ENCODE measurements at places on chromosomes 2 and 18.
A peak's percentile ranks its signal among the peaks of the same experiment; 100 is the strongest.

- DNase-seq: no peak
Measured at GRCh38 chr2:45130736-45131135, 121.5 kb upstream of the SIX2 start.

GRCh38 chr2:29106980-29107388 is 8.2 kb upstream of the CLIP4 start:
- no peak for DNase-seq

- DNase-seq: no peak
Measured at GRCh38 chr2:98896416-98896815, 39.6 kb downstream of the CRACDL start.

- no peak for DNase-seq
Measured at GRCh38 chr2:231715499-231715837, 7.1 kb downstream of the PTMA start.

DNA sequence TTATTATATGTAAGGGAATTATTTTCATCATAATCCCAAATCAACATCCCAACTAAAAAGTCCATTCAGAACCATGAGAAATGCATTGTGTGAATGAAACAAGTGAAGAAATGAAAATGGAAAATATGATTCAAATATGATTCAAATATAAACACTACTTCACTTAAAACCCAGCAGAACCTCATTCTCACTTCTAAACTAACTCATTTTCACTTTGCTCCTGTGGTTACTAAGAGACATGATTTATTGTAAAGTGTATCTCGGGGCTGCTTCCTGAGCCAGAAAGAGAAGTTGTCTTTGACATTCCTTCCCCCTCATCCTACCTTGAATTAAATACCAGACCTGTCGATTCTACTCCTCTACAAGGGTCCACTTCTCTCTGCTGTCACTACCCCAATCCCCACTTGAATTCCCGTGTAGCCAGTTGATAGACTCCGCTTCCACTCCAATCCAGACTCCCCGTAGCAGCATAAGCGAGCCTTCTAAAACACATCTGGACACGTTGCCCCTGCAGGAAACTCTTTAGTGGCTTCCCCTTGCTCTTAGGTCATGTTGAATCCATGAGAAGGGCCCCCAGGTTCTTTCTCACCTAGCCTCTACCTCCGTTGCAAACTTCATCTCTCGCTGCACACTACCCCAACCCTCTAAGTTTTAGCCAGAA is 697.0 kb upstream of the ID2 start:
- no peak for DNase-seq

GRCh38 chr2:233684640-233685039 is 2.9 kb downstream of the UGT1A7 start:
- no peak for DNase-seq

DNA sequence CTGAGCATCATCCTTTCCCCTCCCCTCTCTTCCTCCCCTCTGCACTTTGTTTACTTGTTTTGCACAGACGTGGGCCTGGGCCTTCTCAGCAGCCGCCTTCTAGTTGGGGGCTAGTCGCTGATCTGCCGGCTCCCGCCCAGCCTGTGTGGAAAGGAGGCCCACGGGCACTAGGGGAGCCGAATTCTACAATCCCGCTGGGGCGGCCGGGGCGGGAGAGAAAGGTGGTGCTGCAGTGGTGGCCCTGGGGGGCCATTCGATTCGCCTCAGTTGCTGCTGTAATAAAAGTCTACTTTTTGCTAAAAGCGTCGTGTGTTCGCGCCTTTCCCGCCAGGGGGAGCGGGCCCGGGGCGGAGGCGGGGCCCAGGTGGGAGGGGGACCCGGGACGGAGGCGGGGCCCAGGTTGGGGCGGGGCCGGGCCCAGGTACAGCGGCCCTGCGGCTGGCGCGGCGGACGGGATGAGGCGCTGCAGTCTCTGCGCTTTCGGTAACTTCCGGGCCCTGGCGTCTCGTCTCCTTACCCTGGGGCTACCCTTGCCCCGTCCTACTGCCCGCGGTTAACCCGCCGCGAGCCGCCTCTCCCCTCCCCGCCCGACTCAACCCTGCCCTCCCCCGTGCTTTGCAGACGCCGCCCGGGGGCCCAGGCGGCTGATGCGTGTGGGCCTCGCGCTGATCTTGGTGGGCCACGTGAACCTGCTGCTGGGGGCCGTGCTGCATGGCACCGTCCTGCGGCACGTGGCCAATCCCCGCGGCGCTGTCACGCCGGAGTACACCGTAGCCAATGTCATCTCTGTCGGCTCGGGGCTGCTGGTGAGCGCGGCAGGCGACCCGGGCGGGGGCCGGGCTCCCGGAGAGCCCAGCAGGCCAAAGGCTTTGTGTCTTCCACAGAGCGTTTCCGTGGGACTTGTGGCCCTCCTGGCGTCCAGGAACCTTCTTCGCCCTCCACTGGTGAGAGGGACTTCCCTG is at the start of gene KRTCAP3:
KRTCAP3 (plus strand) TSS at position 424 of the 962 bp plus-strand sequence; CDS start at position 456, 32 bp downstream.
- peak; percentile 75 for DNase-seq

DNA sequence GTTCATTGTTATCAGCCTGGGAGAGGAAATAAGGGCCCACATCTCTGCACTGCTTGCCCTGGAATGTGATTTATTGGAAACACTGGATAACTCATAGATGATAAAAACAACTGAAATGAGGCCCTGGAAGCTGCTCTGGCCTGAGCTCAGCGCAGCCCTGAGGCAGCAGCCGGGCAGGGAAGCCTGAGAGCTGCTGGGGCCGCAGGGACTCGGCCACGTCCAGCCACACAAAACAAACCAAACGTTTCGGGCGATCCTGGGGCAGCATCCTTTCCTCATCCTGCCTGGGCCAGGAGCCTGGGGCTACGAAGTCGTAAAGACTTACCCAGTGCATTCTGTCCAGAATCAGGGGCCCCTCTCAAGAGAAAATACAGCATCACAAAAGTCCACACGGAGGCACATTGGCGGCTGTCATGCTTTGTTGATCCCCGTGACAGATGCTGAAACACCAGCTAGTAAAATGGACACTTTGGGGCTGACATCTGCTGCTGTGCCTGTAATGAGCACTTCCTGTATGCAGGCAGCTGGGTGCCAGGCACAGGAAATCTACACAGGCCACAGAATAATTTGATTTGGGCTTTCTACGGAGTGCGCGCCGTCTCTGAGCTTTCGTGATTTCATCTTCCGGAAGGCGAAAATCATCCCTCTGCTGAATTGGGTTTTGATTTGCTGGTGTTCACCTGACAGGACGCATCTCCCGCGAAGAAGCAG is 250.6 kb downstream of the EIPR1 start:
- peak; percentile 4 for DNase-seq

DNA sequence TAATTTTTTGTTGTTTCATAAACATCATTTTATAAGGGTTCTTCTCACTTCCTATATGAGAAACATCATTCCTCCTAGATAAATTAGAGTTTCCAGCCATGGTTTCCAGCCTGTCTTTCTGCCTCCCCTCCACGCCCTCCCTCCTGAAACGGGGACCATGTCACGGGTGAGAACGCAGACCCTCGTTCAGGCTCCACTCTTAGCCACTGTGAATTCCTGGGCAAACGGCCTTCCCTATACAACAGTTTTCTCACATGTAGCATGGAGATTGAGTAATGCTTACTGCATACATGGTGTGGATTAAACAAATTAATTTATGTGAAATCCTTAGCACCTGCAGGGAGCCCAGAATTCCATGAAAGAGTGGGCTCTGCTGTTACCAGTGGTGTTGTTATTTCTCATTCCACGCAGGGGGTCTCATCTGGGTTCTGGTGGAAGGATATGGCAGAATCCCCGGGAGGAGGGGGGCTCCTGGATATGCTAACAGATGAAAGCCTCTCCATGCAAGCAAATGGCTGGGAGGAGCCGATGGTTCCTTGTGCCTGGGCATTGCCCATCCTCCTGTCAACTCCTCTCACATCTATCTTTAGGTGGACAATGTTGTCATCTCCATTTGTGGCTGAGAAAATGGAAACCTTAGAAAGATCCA is 54.0 kb upstream of the TWIST2 start:
- no peak for DNase-seq

- DNase-seq: no peak
Measured at GRCh38 chr2:240591226-240591625, 4.7 kb downstream of the CAPN10 start.

GRCh38 chr2:287471-287885 is 413 bp downstream of the ALKAL2 start:
- DNase-seq: no peak

GRCh38 chr2:187900021-187900420 is 345.8 kb upstream of the TFPI start:
- DNase-seq: no peak

GRCh38 chr18:74249181-74249968 is 42.4 kb downstream of the CYB5A start:
- DNase-seq: no peak

DNA sequence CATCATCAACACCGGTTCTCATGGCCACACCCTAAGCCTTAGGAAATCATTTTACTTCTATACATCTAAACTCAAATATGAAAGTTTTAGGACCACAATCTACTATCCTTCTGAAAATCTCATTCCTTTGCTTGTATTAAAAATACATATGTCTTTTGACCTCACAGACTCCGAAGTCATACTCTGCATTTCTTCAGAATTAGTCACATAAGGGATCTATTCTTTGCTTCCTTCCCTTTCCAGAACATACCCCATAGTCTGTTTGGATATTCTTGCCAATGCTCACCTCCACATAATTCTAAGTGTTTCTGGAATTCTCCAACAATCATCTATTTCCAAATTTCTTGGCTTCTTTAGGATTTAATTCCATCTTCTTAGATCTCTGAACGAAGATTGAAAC is 14.2 kb upstream of the DSG1 start:
- DNase-seq: no peak

DNA sequence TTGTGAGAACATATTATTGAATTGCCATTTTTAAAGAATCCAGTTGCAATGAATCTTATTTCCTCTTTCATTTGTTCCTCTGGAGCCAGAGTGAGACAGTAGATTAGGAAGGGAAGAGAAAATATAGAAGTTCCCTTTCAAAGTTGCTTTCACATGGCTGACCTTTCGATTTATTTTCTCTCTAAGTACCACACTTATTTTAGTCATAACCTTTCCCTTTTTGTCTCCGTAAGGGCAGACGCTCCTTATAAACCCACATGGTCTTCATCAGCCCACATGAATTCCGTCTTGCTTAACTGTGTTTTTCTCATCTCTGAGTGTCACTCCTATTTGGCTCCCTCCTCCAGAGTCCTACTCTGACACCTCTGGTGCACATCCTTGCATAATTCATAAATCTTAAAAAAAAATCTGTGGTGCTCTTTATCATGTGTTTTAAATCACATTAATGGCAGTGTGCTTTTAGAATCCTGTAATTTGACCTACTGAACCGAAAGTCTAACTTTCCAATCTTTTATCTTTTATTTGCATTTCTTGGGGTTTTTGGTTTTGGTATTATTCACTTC is 38.5 kb upstream of the ZNF396 start:
- no peak for DNase-seq

GRCh38 chr2:236754271-236754944 is 184.8 kb downstream of the ACKR3 start:
- no peak for DNase-seq

DNA sequence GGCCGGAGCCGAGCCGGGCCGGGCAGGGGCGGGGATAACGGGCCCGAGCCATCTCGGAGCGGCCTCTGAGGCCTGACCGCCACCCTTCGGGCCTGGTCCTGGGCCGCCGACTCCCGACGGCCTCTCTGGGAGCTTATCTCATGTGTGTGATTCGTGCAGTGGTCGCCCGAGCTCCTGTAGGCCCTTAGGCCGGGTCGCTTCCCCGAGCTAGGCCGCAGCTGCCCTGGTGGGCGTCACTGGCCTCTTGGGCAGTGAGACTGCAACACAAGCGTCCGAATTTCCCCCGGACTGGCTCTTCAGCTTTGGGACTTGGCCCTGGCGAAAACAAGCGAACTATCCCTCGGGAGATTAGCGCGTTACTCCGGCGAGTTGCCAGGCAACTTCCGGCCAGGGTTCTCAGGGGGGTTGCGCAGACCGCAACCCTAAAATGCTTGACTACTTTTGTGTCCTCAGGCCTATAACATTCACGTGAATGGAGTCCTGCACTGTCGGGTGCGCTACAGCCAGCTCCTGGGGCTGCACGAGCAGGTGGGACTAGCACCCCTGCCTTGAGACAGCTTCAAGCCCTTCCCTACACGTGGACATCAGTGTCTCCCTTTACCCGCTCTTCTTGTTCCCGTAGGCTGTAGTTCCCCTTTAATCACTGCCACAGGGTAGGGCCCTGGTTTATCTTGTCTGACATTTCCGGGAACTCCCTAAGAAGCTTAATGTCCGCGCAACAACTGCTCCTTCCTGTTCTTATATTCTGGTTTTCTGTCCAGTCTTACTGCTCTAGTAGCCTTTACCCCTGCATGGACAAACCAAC is 602 bp downstream of the SNX17 start:
- peak; percentile 52 for DNase-seq

DNA sequence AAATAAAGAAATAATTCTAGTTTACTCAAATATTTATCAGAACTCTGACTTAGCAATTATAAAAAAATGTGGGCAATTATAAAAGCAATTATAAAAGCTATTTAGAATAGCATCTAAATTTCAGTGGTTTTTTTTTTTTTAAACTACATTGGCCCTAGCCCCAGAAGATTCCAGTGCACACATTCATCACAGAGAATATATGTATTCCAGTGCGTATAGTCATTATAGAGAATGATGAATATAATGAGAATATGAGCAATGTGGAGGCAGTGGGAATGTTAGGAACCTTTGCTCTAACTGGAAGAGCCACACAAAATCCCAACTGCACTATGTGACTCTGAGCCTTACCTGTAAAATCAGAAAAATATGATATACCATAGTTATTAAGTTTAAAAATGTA is 10.5 kb downstream of the MAP3K2 start:
- no peak for DNase-seq

GRCh38 chr18:49892148-49892924 is 79.0 kb upstream of the ACAA2 start:
- DNase-seq: no peak

- DNase-seq: no peak
Measured at GRCh38 chr2:144753416-144753815, 233.5 kb upstream of the ZEB2 start.

GRCh38 chr2:73822276-73822675 is 6.5 kb upstream of the STAMBP start:
- DNase-seq: no peak

- DNase-seq: no peak
Measured at GRCh38 chr18:50453014-50453680, 78.3 kb downstream of the SKA1 start.

DNA sequence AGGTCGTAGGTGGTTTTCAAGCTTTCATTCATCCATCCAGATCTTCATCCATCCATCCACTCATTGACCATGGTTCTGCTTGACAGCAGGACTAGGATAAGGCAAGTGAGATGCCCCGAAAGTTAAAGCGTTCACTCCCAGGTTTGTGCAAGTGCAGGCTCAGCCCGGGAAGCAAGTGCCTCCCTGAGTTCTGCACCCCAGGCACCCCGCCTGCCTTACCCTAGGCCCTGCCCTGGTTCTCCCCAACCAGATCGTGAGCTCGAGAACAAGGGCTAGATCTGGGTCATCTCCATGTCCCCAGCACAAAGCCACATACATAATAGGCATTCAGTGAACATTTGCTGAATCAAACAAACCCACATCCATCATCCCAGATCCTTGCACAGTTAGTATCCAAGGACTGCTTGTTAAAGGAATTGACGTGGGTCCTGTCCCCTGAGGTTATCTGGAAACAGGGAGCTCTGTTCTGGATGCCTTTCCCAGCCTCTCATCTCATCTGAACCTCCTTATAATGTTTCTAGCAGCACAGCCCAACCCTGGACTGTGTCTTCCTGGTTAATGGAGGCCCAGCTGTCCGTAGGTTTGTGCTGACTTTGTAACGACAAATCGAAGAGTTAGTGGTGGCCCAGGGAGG is 116.1 kb upstream of the GPC1 start:
- no peak for DNase-seq

- no peak for DNase-seq
Measured at GRCh38 chr18:79218605-79219190, 149.5 kb downstream of the ATP9B start.

- no peak for DNase-seq
Measured at GRCh38 chr2:110834134-110834827, 101.9 kb downstream of the ACOXL start.
